Skin of body (tissue), 3 donors: ENCODE measurements at places on chromosomes 6 and 20. TPM values are rescaled to one million over a fixed set of nuclear protein-coding genes. Genes with fewer than 3 reads are reported as not detected.

SCRT2 gene
- total RNA-seq, result not detected

BCL2L1 gene
- 56.4 TPM for total RNA-seq

OXT gene
- not detected for total RNA-seq

GGT7 gene
- 7.0 TPM for total RNA-seq

OTOR gene
- total RNA-seq, result not detected
